ENCODE measurements at places on chromosomes 2 and 18.

DNA sequence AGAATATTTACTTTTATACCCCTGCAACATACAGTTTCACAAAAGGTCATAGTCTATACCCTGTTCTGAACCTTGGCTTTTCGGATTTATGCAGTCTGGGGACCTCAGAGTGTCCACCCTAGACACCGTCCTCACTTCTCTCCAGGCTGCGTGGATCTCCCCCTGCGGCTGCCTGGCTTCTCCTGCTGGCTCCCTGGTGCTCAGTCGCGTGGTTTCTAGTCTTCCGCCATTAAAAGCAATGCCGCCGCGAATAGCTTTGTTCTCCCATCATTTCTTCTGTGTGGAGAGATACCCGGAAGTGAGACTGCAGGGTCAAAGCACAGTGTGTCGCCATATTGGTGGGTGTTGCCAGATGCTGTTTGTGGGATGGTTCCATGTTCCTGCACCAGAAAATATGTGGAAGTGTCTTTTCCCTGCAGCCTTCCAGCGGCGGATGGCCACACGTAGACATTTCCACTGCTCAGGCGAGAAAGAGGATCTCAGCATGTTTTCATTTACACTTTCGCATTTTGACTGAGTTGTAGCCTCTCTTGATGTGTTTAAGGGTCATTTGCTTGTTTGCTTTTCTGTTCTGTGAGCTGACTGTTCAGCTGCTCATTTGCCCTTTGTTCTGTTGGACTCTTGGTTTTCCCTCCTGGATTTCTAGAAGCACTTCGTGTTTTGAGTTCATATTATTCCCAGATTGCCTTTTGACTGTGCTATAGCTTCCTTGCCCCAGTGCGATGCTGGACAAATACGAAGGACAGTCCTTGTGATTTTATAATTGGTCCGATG lies 22.9 kb upstream of the ASB1 start:
- DNase-seq = peak; percentile 88

GRCh38 chr18:54140641-54141040 lies 83.8 kb downstream of the MBD2 start:
- DNase-seq = no peak

DNA sequence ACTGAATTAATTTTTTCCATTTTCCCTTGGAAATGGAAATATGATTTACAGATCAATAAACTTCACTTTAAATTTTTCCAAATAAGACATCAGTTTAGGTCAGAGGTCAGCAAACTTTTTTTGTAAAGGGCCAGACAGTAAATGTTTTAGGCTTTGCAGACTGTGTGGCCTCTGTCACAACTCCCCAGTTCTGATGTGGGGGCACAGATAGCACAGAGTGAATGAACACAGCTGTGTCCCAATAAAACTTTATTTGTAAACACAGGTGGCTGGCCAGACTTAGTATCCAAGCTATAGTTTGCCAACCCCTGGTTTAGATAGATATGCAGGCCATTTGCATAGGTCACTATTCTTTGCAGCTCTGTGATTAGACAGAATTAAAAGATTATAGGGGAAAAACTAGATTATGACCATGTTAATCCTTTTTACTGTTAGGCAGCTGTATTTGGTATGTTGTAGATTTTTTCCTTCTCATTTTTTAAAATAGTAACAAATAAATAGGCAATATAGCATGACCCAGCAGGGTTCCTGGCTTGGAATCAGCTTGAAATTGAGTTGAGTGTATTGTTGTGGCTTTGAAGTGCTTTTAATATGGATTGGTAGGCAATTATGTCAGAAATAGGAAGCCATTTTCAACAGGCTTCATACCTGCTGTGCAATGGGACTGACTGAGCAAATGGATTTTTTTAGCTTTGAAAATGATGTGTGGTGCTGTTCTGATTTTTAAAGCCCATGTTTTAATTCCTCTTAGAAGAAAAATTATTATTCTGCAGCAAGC lies 59.7 kb downstream of the WDSUB1 start:
- DNase-seq = peak; percentile 63

DNA sequence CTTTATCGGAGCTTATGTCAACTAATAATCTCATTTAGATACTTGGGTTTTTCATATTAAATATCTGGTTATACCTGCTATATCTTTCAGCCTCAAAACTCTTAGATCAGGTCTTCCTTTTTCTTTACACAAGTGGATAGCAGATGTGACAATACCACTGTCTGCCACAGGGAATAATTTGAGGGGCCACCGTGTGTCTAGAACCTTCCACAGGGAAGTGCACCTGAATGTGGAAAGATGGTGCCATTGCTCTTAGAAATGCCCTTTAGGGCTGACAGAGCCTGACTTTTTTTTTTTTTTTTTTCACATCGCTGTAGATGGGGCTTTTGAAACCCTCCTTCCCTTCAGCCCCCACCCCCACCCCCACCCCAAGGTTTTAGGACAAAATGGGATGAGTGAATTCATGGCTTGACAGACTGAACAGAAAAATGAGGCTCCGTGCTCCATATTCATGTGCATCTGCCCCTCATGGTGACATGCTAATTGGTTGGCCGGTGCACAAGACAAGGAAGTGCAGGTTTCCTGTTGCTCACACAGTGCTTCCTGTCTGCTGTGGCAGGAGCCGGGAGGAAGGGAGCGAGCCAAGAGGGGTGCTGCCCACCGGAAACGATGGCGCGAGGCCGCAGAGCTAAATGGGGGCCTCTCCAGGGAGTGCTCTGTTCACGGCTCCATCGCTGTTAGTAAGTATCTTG lies 246.0 kb downstream of the LDLRAD4 start:
- no peak for DNase-seq

GRCh38 chr2:191636586-191636985 lies 41.4 kb upstream of the NABP1 start:
- DNase-seq = no peak

DNA sequence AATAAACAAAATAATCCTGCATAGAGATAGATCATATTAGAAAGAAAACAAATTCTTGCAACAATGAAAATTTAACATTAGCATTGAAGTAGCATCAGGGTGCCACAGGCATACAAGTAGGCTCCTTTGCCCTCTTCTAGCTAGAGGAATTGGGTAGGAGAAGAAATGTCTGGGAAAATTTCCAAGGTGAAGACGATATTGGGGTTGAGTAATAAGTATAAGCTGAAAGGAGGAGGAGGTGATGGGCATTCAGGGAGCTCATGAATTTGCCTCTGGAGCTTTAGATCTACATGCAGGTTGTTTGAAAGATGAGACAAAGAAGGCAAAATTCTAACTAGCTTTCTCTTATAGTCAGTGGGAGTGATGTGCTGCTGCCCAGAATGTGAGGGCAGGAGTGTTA lies 504.9 kb downstream of the CCDC85A start:
- DNase-seq = no peak

DNA sequence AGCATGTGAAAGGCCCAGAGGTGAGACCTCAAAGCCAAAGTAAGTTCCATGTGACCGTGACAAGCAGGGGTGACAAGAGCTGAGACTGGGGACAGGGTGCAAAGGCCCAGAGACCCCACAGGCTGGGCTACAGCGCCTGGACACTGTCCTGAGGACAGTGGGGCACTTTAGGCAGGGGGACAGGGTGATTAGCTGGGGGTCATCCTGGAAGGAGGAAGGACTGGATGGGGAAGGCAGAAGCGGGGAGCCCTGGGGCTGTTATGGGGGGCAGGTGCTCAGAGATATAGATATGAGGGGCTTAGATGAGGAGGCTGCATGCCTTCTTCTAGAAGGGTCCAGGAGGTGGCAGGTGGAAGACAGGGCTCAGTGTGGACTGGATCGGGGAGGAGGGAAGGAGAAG lies 31.5 kb downstream of the KIF1A start:
- no peak for DNase-seq

All from NCI-H2029 treated with DMSO at 0.1 percent for 48 hours (cell line).